ENCODE measurements at places on chromosomes 12 and 14.

DNA sequence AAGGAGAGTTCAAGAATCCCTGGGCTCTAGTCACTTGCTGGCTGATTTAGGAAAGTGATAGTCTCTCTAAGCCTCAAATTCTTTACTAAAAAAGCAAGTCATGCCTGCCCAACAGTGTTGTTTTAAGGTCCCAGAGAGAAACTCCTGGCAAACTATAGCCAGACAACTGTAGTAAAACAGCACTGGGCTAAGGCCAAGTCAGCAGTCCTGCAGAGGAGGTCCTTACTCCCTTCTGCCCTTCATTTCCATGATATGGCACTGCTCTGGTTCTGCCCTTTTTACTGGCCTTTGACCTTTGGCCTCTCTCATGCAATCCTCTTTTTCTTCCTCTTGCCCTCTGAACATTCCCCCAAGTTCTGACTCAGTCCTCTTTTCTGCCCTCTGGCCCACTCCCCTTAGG, 74.9 kb downstream of the VWF start:
- no peak for DNase-seq

DNA sequence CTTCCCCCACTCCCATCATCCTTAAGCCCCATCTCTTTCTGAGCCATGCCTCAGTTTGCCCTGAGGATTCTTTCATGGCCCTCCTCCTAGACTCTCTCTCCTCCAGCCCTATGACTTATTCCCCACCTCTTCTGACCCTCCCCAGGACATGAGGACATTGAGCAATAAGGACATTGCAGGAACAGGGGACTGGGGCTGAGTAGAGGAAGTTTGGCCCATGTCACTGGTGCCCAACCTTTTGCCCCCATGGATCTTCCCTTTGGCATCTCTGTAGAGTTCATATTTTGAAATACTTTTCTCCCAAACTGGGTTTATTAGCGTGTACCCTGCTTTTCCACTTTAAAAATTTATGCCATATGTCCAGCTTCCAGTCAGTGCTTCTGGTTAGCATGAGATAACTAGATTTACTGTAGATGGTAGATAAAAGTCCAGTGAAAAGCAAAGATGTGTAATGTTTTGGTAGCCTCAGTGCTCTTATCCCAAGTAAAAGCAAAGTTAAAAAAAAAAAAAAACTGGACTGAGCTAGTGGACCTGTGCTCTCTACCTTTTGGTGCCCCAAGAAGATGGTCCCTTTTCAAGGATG, 6.1 kb upstream of the LRP1-AS start:
- no peak for DNase-seq

DNA sequence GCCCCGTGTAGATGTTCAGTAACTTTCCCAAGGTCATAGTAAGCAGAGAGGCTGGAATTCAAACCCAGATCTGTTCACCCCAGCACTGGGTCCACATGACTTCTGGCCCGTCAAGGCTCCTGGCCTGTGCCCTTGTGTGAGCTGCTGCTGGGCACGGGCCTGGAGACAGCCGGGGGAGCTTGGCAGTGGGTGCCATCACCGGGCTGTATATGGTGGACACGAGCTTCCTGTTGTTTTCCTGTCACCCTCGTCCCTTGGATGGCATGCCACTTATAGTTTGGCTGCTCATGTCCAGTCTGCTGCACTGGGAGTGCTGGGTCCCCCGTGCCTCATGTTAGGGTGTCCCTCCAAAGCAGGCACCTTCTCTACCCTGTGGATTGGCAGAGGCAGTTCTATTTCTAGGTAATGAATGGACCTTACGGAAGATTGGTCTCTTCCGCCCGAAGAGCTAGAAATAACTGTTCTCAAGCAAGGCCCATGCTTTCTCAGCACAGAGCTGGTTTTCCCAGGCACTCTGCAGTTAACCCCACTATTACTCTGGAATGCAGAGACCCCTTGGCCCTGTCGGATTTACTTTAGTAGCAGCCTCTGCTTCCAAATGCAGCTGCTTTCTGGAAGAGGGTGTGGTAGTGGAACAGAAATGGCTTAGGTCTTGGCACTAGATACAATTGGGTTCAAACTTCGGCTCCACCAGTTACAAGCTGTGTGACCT, 44.3 kb downstream of the ELK3 start:
- DNase-seq: no peak

DNA sequence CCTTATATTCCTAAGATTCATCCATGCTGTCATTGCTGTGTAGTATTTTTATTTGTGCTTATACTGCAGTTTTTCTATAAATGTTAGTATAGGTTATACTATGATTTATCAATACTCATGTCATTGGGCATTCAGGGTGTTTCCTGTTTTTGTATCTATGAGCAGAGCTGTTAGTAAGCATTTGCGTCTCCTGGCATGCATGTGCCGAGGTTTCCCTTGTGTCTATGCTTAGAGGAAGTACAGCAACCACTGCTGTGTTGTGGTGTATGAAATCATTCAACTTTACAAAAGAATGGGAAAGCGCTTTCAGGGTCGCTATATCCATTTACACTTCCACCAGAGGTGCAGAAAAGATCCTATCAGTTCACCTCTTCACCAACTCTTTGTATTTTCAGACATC, 122.7 kb downstream of the RGS6 start:
- DNase-seq: no peak

GRCh38 chr12:91074154-91074709, 16.4 kb upstream of the KERA start:
- DNase-seq: no peak

DNA sequence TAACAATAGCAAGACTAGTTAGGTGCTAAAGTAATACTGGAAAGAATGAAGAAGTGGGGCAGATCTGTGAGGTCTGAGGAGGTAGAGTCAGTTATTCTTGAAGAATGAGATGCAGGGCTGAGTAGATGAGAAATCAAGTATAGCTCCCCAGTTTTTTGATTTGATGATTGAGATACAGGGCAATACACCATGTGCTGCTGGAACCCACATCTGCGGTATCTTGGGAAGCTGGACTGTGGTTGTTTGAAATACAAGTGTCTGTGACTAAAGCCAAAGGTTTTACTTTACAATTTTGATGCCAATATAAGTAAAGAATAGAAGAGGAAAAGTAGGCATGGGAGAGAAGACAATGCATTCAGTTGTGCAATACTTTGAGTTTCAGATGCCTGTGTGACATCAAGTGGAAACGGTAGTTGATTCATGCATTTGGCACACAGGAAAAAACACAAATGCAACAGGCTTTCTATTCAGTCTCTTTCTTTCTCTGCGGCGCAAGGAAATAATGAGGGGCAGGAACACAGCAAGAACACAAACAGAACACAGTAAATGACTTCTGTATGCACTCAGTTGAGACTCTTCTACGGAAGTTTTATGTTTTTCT, 190.2 kb upstream of the SLC38A2 start:
- no peak for DNase-seq

GRCh38 chr12:5503774-5504173, 71.9 kb downstream of the NTF3 start:
- DNase-seq: peak; percentile 96

All from vagina (tissue), 2 donors.